OCI-M1 (cell line): ENCODE measurements at places on chromosomes 1 and 21.

- no peak for DNase-seq
These were observed 9.5 kb upstream of the AK4 start for GRCh38 chr1:65138524-65138923.

GRCh38 chr1:208058267-208058666 lies 147.3 kb upstream of the CD34 start:
- DNase-seq: no peak

- DNase-seq: peak; percentile 73
These were observed 102.7 kb downstream of the ZNF281 start for GRCh38 chr1:200306944-200307754.

DNA sequence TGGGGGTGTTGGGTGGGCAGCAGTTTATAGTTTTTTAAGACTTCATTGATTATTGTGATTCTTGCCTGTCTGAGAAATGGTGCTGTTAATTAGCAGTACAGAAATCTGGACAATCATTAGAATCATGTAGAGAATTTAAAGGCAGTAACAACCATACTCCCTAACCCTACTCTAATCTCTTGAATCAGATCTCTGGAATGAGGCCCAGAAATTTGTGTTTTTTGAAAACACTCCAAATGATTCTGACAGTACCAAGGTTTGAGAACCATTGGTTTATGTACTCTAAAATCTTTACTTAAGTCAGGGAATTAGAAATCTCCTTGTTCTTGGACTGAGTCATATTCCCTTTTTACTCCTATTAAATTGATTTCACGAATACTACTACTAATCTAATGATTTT lies 24.0 kb downstream of the FNBP1L start:
- peak; percentile 6 for DNase-seq

GRCh38 chr1:197783510-197783948 lies 8.2 kb upstream of the DENND1B start:
- no peak for DNase-seq

DNA sequence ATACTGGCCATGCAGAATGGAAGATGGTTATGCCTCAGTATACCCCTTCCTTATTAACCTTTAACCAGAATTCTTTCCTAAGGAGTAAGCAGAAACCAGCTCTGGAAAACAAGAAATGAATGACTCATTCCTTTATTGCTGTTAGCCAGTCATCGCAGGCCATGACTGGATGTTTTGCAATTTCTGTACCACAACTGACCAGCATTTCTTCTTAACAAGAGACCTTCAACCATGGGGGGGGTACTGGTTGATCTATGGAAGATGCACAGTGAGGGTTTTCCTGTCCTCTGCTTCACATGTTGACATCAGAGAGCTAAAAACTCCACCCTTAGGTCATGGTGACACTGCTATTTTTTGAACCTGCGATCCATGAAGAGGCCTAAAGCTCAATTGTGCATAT lies 28.0 kb upstream of the RNF2 start:
- peak; percentile 66 for DNase-seq

DNA sequence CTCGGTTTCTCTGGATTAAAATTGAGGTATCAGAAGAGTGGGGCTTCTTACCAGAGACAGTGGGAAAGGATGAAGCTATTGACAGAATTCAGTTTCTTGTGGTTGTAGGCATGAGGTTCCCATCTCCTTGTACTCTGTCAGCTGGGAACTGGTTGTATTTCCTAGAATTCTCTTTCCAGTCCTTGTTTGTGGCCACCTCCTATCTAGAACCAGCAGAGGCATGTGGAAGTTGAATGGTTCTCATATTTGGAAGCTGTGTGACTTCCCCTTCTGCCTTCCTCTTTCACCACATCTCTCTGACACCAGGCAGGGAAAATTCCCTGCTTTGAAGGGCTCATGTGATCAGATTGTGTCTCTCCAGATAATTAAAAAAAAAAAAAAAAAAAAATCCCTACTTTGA lies 457.7 kb upstream of the ADAMTS5 start:
- DNase-seq: peak; percentile 72

DNA sequence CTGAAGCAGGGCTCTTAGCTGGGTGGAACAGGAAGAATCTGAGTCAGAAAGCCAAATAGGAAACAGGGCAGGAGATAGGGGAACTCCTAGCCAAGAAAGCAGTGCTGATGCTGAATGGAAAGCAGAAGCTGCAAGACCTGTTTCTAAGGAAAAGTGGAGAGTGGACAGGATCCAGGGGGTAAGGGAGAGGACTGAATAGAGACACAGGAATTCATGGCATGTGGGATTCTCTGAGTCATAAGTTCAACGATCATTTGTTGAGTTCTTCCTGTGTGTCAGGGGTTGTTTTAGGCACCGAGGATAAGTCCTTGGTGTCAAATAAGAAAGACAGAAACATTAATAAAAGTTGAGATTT lies 153.8 kb upstream of the FGGY start:
- DNase-seq: peak; percentile 20

DNA sequence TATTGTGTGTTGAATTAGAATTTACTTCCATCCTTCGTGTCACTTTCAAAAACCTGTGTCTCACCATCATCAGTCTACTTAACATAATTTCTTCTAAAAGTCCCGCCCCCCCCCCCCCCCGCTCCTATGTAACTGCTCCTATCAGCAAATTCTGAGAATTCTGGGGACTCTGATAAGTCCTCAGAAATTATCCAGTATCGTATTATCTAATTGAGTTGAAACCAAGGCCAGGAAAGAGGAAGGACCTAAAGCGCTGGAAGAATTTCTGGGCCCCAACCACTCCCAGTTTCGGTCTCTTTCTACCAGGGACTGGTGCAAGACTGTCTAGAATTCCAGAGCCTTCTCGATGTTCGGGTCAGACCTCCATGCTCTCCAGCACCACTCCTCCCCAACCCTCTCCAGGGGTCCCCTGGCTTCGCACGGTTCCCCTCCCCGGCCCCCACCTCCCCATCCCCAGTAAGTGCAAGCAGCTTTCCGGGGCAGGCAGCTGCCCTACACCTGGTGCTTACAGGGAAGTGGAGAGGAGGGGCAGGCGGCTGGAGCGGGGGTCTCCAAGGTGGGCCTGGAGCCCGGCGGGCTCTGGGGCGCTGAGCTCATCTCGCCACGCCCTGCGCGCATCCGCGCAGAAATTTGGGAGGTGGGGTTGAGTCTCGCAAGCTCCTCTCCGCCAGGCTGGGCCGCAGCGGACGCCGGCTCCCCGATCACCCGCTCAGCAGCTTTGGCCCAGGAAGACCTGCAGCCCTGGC lies 16.0 kb upstream of the ZNF496 start:
- peak; percentile 85 for DNase-seq

DNA sequence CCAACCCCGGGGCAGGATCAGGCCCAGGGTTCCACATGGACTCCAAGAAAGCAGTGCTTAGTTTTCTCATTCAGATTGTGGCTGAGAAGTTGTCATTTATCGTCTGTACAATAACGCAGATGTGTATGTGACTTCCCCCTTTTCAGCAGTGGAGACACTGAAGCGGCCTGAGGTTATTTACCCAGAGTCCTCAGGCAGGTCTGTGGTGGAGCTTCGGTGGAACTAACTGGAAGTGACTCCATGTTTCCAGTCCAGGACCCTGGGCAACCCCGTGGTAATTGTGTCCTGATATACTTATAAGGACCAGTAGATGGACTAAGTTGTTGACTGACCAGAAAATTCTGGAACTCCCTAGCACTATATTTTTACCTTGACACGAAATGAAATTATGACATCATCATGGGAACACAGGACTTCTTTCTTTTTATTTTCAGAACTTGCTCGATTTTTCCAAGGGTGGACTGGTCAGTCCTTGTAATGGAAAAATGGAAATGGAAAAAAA lies 1.0 kb upstream of the IER5 start:
- peak; percentile 93 for DNase-seq

DNA sequence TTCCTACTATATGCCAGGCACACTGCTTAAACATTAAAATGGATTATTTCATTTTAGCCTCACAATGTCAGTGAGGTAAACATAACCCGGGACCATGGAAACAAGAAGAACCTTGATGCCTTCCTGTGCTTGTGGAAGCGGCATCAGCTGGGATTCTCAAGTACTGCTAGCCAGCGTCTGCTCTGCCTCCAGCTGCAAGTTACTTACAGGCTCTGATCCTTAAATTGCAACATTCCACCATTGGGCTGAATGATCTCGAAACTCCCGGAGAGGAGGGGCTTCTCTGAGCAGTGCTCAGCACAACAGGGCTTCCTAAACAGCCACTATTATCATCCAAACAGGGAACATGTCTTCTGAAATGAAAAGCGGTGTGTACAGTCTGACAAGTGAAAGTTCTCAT lies 6.7 kb upstream of the MAN1C1 start:
- no peak for DNase-seq

- DNase-seq: no peak
These were observed 7.6 kb downstream of the DR1 start for GRCh38 chr1:93353286-93353685.

DNA sequence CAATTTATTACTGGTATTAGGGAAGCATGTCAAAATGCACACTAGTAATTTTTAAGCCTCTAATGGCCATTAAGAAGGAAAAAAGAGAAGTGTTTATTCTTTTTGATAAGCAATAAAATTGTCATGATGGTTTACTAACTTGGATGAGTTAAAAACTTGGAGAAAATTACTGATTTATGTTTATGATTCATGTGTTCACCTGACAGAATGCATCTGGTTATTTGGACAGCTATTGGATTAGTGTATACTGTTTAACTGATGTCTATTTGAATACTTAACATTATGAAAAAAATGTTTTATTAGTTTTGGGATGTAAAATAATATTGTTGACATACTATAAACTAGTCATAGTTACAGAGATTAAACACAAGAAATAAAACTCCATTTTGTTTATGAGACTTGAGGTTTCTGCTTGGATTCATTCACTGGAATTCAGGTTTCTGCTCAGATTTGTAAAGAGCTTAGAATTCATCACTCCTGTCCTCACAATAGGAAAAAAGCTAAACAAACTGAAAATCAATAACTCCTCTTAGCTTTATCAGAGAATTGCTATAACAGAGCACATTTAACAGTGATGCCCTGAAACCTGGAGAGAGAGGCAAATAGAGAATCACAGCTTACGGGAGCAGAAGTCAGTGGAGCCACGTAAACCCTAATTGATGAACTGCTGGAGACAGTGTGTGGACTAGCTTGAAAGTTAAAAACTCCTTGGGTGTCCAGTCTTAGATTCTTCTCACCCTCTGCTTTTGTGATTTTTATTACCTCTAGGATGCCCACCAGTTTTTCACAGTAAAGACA lies 56.7 kb downstream of the RALGPS2 start:
- DNase-seq: no peak

DNA sequence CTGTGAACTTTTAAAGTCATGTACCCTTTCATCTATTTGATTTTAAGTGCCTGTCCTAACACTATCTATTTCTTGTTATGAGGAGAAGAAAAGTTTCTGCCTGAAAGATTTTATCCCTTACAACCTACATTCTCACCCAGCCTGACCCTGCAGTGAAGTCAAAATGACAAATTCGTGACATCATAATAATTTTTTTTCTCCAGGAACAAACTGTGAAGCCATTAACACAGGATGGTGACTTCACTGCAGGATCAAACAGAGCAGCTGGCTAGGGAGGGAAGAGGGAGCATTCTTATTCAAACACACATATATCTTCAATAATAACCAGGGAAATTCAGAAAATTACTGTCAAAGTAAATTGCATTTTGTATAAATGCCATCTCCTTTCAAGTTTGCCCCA lies 147.8 kb upstream of the PRMT6 start:
- DNase-seq: no peak

DNA sequence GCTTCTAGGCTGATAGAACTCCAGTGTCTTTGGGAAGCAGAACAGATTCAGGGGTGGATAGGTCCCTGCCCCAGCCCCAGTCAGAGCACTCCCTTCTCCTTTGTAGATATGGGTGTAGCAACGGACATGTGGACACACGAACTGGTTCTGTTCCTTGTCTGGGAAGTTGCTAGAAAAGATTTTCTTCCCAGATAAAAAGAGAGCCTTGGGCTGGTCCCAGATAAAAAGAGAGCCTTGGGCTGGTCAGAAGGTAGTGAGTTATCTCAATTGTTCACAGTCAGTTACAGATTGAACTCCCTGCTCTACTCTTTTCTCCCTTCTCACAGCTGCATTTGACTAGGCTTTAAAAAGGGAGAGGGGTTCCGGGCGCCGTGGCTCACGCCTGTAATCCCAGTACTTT lies 7.4 kb upstream of the EFNA1 start:
- DNase-seq: peak; percentile 47

DNA sequence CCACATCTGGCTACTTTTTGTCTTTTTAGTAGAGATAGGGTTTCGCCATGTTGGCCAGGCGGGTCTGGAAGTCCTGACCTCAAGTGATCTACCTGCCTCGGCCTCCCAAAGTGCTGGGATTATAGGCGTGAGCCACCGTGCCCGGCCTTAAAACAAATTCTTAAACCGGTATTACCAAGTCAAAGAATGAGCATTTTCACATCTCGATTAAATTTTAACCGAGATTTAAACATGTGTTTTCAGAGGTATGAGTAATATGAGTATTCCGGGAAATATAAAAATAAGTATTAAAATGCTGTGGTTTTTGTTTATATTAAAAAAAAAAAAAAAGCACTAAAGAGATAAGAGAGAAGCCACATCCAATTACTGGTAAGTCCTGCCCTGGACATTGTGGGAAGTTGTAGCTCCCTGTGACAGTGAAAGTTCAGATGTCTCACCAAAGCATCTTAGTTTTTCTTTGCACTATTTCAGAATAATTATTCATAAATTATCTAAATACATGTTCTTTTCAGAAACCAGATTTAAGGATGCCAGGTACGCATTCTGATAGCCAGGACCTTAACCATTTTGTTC lies 24.9 kb downstream of the ZNF281 start:
- no peak for DNase-seq

DNA sequence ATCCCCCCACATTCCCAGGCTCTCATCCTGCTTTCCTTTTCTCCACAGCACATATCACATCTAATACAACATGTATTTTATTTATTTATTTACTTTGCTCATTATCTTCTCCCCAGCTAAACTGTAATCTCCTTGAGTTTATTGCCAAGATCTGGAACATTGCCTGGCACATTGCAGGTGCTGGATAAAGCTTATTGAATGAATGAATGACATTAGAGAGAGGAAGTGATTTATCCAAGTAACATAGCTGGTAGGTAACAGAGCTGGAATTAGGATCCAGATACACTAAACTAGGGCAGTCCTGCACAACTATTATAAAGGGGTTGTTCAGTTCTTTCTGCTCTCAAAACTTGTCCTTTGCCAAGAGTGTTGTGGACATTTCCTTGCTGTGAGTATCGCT lies 8.6 kb upstream of the PTAFR start:
- DNase-seq: no peak

- DNase-seq: no peak
These were observed 117.5 kb downstream of the TGFB2 start for GRCh38 chr1:218462587-218462986.

DNA sequence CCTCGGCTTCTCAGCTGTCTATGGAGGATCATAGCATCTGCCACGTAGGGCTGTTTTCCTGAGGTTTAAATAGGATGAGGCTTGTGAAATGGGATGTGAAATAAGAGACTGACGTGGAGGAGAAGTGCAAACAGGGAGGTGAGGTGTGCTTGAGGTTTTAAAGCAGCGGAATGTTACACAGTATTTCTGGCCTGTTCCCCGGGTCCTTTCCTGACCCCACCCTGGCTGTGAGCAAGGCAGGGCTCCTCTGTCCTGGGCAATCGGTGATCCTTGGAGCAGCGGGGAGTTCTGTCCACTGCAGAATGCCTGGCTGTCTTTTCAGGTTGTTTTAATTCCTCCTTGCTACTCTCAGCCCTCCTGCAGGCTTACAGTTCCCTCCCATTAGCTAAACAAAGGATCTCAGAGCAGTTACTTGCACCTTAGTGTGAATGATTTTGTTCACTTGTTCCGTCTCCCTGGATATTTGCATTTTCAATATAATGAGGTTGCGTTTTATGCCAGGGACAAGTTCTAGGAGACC lies 38.6 kb downstream of the LHX4 start:
- no peak for DNase-seq

GRCh38 chr1:165218731-165219130 lies 137.8 kb downstream of the LMX1A start:
- DNase-seq: no peak
